ENCODE measurements at places on chromosomes 12 and 14. TPM values are rescaled to one million over a fixed set of nuclear protein-coding genes. Genes with fewer than 3 reads are reported as not detected.

GRCh38 chr12:117904051-117904450 is 64.7 kb downstream of the KSR2 start:
- no peak for DNase-seq

- DNase-seq: no peak
Measured at GRCh38 chr12:26120561-26121274, 4.1 kb downstream of the BHLHE41 start.

DNA sequence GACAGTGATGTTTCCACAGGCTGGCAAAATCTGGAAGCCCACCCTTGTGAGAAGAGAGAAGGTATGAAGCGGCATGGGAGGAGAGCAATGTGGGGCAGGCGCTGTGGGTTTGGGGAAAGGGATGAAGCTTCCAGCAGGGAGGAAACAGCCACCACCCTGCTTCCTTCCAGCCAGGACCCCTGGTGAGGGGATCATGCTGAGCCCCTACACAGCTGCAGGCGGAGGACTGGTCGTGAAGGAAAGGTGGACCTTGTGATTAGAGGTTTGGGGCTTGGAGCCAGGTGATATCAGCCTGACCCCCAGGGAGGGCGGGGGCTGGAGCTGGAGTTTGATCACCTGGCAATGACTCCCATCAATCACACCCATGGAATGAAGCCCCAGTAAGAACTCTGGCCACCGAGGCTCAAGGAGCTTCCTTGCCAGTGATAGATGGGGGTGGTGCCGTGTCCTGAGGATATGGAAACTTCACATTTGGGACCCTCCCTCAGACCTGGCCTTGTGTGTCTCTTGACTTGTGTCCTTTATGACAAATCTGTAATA is 48.6 kb downstream of the RIMBP2 start:
- DNase-seq: no peak

Gene ENDOU
- 0.53 TPM for total RNA-seq

DNA sequence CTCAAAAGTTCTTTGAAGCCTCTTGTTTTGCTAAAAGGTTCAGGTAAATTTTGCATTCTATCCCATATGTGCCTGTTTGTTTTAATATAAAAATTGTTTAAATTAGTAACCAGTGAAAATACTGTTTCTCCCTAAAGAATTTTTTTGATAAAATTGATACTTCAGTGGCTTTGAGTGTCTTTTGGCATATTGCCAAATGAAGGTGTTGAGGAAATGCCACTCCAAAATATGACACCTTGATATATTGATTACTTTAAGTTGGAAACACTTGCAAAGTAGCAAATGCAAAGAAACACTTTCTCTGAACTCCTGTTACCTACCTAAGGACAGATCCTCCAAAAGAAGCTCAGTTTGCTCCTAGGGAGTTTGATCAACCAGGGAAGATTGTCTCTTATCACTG is 8.4 kb downstream of the STYX start:
- no peak for DNase-seq

Data from cardiac muscle cell (in vitro differentiated cells and primary cell).